ENCODE measurements at places on chromosomes 2 and 18.

GRCh38 chr2:173983391-173983871 is 18.3 kb upstream of the SP3 start:
- DNase-seq: no peak

DNA sequence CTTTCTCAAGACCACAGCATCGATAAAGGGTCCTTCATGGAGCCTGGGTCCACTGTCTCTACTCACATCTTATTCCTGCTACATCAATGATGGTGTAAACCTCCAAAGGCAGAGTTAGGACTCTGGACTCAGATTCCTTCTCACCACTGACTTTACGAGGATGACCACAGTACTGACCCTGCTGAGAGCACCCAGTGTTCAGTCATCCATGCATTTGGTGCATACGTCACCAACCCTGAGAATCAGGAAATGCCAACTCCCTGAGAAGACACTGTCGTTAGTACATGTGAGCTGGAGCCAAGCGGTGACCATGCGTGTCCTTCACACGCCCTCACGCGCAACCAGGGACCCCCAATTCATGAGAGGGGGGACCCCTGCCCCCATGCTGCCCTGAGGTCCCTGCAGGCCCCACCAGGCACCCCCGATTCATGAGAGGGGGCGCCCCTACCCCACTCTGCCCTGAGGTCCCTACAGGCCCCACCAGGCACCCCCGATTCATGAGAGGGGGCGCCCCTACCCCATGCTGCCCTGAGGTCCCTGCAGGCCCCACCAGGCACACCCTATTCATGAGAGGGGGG is 178.4 kb upstream of the TPO start:
- peak; percentile 81 for DNase-seq

GRCh38 chr2:67879586-67880290 is 183.1 kb downstream of the C1D start:
- peak; percentile 60 for DNase-seq

DNA sequence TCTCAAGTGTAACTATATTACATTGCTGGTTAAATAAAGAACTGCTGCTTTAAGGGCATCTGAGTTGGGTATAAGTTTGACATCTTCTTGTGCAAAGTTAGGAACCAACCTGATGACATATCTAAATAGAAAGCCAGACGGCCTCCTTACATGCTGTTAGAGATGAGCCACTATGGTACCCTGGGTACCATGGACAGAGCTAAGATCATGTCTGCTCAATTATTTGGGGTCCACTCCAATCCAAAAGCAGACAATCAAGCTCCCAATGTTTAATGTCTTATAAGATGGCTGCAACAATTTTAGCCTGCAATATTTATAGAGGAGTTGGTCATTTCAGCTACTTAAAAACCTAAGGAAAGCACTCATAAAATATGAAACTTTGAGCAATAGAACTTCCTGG is 86.2 kb downstream of the UPP2 start:
- DNase-seq: peak; percentile 8

DNA sequence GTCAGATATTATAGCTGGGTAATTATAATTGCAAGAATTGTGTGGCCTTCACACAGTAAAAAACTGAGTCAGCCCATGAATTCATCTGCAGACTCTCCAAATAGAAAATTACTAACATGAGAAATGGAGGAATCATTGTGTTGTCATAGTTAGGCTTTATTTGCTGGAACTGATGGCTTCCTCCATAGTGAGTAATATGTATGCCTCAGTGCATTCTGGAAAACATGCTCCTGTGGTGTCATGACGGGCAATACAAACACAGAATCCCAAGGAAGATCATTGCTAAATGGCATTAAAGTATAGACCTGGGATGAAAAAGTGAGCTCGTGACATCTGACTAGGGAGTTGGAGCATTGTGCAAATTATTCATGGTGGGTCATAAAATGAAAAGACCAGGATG is 23.6 kb upstream of the NMS start:
- no peak for DNase-seq

GRCh38 chr2:62034715-62035114 is 129.2 kb downstream of the COMMD1 start:
- no peak for DNase-seq

DNA sequence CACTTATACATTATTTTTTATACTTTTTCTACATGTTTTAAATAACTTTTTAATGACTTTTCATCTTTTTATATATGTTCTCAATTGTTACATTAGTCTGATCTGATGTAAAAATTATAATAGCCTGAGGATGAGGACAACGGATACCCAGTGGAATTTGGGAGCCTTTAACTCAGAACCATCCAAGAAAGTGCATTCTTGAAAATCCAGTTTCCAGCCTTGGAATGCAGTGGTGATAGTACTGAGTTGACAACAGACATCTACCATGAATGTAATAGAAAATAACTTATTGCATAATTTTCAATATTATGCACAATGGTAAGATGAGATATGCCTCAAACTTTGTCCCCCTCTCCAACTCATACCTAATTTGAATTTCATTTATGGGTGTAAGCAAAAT is 120.7 kb upstream of the ZC3H15 start:
- DNase-seq: peak; percentile 48

DNA sequence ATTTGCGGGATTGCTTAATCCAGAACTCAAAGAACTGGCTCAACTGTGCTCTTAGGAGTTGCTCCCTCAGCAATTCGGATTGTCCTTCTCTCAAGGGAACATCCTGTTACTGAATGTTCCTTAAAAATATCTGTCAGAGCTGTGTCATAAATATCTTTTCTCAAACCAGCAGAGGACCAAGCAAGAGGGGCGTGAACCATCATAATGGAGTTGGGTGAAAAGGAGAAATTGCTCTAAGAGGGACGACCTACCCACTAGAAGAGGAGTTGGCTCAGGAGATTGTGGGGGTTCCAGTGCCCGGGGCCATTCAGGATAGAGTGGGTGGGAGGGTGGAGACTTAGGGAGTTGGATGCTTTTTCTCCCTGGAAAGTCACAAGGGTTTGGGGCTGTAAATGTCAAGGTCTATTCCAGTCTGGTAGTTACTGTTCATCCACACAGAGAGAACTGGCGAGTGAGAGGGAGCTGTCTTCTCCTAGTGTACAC is 59.5 kb downstream of the MERTK start:
- DNase-seq: no peak

DNA sequence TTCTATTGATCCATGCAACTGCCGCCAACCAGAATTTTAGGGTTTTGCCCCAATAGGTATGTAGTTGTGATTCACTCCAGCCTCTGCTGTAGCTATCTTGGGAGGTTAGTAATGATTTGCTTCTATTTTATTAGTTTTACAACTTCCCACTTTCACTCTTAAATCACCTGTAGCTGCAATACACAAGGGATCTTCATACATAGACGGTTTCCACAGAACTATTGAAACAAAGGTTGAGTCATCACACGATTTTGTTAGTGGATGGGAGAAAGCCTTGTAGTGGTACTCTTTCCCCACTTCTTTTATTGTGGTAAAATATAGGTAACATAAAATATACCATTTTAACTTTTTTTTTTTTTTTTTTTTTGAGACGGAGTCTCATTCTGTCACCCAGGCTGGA is 104.2 kb upstream of the SPRED2 start:
- DNase-seq: no peak

DNA sequence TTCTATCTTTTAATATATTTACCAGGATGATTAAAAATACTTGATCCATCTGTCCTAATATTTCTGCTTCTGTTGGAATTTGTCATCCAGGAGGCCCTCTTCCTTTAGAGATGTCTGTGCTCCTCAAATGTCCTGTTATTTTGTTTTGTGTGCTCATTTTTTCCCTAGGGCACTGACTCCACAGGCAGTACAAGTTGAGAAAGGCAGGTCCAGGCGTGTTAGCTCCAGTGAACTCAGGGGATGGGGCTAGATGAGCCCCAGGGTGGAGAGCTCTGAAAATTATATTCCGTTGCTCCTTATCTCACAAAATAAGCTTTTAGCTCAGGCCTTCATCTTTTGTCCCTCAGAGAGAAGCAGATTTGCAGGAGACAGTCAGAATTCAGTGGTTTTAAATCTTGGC is 105.7 kb downstream of the SLC4A3 start:
- DNase-seq: no peak

DNA sequence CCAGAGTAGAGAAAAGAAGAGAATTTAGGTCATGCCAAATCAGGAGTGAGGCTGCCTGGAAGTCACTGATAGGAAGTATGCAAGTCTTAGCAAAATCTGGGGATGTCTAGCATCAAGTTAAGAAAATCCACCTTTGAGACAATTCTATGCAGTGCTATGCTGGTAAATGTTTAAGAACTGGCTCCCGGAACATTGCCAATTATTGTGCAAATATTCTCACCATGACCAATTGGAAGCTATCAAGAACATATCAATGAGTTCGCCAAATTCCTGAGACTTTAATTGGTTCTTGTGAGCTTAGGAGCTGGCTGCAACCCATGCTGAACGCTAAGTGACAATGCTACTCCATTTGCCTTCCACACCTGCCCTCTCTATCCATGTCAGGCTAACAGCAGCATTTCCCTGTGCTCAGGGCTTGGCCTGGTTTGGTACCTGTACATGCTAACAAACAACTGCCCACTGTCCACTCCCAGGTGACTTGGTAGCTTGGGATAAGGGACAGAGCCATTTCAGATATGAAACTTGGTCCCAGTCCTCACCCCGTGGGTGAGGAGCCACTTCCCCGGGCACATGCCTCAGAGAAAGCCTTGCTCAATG is 172.9 kb upstream of the KLHL29 start:
- no peak for DNase-seq

Measured in fibroblast of skin of back (primary cell).